ENCODE measurements at places on chromosomes 7 and 10.

DNA sequence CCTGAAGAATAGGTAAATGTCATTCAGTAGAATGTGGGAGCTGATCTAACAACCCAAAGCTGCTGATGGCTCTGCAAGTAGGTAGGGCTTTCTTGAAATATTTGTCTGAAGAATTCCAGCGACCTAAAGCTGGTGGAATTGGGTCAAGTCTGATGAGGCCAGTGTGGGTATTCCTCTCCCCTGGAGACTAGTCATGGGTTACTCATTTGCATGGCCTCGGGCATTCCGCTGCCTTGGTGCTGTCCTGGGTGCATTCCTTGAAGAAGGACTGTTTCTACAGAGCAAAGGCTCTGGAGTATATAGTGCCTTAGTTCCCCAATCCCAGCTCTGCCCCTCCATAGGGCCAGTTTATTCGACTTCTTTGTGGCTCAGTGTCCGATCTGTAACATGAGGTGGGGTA, 19.2 kb downstream of the PDK4 start:
- DNase-seq: no peak

- DNase-seq: no peak
Measured at GRCh38 chr7:1823376-1824150, 153.5 kb downstream of the ELFN1 start.

DNA sequence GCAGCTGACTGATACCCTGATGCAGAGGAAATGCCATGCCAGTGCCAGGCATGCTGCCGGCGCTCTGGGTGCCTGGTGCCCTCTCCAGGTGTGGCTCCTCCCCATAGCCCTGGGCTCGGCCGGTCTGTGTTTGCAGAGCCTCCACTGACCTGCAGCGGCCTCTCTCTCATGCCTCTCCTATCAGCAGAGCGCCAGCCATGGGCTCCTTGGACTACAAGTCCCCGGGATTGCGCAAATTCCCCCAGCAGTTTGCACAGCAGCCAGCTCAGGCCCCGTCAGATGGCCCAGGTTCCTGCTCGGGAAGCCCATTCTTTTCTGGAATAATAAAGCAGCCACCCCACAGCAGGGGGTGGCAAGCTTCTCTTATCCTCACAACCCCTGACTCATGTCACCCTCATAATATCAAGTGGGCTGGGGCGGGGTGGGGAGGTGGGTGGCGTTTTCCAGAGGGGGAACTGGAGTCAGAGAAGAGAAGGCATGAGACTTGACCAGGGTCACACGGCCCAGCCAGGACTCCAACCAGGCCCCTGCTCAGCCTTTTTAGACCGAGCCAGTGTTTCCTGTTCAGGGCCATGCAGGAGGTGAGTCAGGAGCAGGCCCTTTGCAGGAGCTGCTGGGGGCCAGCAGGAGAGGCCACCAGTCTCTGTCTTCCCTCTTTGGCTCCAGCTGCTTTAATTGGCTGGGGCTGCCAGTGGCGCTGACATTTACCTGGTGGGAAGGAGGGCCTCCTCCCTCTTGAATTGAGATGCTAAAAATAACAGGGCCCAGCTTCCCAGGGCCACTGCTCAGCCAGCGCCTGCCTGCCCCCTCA, 58.6 kb downstream of the ZMIZ1 start:
- DNase-seq: no peak

- no peak for DNase-seq
Measured at GRCh38 chr10:60629332-60629731, 148.9 kb upstream of the CDK1 start.

- DNase-seq: no peak
Measured at GRCh38 chr10:112752288-112752687, 197.8 kb upstream of the TCF7L2 start.

DNA sequence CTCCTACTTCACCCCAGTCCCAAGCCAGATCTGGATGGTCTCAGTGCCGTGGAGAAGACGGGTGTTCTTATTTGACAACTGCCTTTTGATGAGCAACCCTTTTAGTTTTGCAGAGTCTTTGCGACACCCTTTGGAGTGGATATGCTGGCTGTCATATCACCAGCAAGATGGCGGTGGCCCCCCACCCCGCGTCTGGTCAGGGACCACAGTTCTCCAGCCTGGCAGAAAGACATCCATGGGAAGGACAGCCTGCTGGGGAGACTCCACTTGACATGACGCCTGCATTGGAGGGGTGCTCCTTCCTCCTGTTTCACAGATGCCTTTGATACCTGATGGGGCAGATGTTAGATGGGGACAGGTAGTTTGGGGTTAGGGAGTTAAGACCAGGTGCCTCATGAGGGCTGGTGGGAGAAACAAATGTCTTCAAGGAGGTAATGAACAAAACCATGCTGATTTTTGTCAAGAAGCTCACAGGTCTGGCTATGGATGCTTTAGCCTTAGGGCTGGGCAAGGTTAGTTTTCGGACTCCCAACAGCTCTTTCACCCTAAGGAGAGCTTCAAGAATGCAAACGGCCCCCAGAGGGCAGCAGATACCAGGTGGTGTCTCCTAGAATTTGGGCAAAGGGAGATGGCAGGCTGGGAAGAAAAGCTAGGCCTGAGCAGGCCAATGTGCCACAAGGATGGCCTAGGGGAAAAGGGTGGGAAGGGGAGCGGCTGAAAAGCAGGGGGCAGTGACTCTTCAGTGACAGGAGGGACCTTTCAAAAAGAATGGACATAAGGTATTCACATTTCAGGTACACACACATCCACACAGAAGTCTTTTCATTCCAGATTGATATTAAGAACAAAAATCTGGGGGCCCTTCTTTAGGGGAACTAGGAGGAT, 95.2 kb downstream of the CLEC2L start:
- DNase-seq: peak; percentile 22

GRCh38 chr10:14362104-14362503, 31.4 kb upstream of the FRMD4A start:
- no peak for DNase-seq

GRCh38 chr7:134736381-134736780, 43.1 kb upstream of the CALD1 start:
- DNase-seq: no peak

- no peak for DNase-seq
Measured at GRCh38 chr10:16505161-16505560, 16.5 kb downstream of the C1QL3 start.

DNA sequence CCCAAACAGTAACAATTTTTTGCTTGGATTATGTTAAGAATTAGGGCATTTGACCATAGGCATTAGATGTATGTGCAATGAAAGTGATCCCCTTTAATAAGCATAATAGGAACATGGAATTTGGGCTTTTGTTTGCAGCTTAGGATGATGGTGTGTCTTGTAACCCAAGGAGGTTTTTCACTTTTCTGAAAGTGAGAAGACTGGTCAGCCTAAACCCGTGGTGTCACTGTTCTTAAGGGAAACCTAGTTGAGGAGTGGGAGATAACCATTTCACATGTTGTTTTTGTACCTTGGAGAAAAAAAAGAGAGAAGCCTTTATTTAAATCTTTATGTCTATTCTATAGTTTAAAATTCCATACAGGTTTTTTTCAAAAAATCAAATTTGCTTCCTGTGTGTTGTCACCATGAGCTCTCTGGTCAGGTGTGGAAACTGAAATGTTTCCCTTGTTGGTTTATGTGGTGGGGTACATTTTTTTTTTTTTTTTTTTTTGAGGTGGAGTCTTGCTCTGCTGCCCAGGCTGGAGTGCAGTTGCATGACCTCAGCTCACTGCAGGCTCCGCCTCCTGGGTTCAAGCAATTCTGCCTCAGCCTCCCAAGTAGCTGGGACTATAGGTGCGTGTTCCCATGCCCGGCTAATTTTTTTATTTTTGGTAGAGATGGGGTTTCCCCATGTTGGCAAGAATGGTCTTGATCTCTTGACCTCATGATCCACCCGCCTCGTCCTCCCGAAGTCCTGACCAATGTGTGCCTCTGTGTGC, 7.7 kb downstream of the CCM2 start:
- DNase-seq: no peak

DNA sequence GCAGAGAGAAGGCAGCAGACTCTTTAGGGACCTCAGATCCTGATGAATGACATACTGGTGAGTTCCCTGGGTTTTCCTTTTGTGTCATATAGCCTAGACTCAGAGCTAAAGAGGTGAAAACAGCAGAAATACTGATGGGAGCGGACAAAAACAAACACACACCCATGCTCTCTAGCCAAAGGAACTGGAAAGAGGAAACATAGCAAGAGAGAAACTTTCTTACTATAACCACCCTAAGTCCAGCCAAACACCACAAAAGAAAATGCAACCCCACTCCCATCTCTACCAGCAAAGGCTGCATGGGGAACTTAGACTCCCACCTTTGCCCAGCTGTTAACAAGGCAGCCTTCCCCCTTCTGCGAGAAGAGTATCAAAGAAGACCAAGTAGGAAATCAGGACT, 16.3 kb downstream of the GSAP start:
- no peak for DNase-seq

GRCh38 chr10:78640796-78641636, 427.8 kb upstream of the ZMIZ1 start:
- DNase-seq: no peak

GRCh38 chr10:125882596-125882995, 1.5 kb upstream of the DHX32 start:
- DNase-seq: no peak

- DNase-seq: no peak
Measured at GRCh38 chr10:129472696-129473555, 5.9 kb downstream of the MGMT start.

DNA sequence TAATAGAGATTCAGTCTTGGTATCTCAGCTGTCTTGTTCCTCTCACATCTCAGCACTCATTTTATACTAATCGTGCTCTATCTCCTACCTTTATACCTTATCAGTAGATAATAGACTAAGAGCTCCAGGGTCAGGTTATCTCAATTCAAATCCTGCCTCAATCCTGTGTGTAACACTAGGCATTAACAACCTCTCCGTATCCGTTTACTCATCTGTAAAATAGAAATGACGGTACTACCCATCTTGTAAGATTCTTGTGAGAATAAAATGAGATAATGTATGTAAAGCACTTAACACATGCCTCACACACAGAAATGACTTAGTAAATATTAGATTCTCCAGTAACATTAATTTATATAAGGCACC, 622 bp upstream of the P4HA1 start:
- DNase-seq: no peak

- no peak for DNase-seq
Measured at GRCh38 chr10:106565546-106565945, 599.0 kb downstream of the SORCS1 start.

DNA sequence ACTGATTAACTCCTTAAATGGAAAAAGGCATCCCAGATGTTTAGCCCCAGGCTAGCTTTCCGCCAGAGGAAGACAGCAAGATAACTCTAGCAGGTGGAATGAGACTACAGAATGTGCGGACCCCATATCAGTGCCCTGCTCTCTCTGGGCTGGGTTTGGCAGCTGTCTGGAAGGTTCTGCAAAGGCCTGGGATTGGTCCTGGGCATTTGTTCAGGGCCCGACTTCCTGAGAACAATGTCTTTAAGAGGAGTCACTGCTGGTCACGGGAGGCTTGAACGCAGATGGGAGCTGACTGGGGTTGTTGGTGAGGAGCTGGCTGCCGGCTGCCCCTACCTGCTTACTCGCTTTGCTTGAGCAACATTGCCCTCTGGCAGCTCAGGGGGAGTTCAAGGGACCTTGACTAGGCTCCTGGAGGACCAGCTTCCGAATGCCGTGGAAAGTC, 130.6 kb upstream of the BTBD16 start:
- no peak for DNase-seq

DNA sequence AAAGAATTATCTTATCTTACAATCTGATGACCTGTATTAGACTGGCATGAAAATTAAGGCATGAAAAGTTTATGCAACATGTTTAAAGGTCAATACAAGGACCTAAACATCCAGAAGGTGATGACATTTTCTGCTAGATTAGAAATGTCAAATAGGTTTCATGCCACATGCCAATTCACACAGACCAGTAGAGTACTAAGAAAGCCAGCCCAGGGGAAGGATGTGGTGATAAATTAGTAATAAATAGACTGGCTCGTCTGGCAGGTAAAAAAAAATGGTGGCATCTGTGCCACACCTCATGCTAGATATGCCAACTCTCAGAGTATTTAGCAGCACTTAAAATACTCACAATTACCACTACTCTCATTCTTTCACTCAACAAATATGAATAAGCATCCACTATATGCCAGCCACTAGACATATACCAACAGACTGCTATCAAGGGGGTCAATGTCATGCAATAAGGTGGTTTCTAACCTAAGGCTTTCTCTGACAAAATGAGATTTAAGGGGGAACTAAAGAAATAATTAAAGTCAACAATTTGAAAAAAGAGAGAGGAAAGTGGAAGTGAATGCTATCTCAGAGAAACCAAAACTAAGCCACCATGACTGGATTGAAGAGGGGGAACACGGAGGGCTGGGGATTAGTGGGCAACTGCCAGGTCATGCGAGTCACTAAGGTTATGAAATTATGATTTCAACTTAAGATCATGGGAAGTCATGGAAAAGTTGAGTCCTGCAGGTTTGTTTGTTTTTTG, 83.5 kb downstream of the SGMS1 start:
- DNase-seq: no peak

GRCh38 chr10:86538547-86538946, 17.0 kb upstream of the WAPL start:
- no peak for DNase-seq

GRCh38 chr10:130751851-130752250, 559.7 kb downstream of the TCERG1L start:
- DNase-seq: no peak

DNA sequence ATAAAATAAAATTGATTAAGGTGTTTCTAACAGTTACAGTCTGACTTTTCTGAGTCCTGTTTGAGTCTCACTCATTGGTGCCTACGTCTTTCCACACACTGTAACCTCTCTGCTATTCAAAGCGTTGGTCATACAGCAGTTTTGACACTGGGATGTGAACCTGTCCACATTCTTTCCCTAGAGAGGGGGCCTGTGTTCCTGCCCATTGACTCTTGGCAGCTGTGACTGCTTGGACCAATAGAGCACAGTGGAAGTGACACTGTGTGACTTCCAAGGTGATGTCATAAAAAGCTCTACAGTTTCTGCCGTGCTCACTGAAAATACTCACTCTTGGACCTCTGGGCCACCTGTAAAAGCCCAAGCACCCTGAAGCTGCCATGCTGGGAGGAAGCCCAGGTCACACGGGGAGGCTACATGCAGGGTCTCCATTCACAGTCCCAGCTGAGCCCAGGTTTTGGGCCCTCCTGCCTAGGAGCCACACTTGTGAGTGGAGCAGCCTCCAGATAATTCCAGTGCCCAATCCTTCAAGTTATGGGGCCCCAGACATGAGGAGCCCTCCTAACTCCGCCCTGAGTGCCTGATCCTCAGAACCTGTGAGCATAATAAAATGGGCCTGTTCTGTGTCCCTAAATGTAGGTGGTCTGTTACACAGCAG, 704 bp upstream of the ANTXRL start:
- no peak for DNase-seq

GRCh38 chr10:123259791-123260190, 105.6 kb downstream of the BUB3 start:
- no peak for DNase-seq

DNA sequence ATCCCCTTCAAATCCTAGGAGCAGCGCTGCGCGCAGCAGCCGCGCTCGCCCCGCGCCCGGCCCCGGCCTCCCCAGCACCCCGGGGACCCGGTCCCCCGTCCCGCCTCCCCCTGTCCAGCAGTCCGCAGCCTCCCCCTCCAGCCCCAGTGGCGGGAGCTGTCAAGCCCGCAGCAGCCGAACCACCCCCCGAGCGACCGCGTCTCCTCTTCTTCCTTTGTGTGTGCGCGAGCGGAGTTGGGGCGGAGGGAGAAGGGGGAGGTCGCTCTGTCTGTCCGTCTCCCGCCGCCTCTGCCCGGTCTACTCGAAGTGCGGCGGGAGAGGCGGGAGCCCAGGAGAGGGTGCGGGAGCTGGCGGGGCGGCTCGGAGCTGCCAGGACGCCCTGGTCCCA, 375 bp upstream of the CHN2 start:
- DNase-seq: no peak
